ENCODE measurements at places on chromosomes 13 and 19. TPM values are rescaled to one million over a fixed set of nuclear protein-coding genes. Genes with fewer than 3 reads are reported as not detected.

The PCDH8 gene
- total RNA-seq = 0.15 TPM

The ZNF556 gene
- not detected for total RNA-seq

The NKPD1 gene
- 0.07 TPM for total RNA-seq

DNA sequence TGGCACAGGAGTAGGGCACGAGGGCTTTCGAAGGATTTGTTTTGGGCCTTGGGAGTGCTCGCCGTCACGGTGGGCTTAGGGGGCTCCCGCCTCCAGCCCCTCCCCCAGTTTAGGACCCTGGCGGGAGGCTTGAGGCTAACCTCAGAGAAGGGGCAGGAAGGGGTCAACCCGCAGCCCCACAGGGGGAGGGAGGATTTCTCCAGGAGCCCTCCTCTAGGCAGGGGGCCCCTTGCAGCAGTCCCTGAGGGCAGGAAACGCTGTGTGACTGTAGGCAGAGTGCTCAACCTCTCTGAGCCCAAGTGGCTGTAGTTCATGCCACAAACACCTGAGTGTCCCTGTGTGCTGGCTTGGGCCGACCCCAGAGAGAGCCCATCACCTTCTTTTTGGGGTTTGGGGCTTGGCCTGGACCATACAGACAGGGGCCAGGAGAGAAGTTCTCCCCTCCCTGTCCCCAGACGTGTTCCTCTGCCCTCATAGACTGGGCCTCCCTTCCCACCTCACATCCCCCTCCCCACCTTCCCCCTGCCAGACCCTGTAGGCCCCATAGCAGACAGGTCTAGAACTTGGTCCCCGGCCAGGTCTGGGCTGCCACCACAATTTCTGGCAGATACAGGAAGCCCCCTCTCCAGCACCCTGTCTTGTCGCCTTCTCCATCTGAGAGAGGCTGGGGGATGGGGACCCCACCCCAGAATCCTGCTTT is 8.1 kb downstream of the ISYNA1 start:
- DNase-seq = no peak

- peak; percentile 99 for DNase-seq
Measured at GRCh38 chr19:14419106-14419813, at the start of gene DDX39A. Gene DDX39A, minus strand, starts transcription at chr19:14419341. Its CDS starts 6,121 bp downstream, at chr19:14413220.

DNA sequence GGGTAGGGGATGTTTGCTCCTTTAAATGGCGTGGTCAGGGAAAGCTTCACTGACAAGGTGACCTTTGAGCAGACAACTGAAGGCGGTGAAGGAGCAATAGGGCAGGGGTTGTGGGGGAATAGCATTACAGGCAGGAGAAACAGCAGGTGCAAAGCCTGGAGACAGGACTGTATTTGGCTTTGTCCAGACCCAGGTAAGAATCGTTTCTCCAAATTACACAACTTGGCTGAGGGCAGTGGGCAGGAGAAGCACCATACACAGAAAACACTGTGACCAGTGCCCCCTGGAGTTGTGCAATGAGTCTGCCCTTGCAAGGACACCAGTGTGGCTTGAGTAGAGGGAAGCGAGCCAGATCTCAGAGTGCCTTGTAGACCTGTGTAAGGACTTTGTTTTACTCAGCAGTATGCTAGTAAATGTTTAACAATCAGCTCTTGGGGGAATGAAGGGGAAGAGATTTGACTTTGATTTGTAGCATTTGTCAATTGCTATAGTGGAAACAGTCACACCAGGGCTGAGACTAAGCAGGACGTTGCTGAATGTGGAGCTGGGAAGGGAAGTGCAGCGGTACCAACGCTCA is 360.0 kb downstream of the DCT start:
- peak; percentile 79 for DNase-seq

GRCh38 chr13:35531526-35531925 is 55.0 kb upstream of the MAB21L1 start:
- no peak for DNase-seq

DNA sequence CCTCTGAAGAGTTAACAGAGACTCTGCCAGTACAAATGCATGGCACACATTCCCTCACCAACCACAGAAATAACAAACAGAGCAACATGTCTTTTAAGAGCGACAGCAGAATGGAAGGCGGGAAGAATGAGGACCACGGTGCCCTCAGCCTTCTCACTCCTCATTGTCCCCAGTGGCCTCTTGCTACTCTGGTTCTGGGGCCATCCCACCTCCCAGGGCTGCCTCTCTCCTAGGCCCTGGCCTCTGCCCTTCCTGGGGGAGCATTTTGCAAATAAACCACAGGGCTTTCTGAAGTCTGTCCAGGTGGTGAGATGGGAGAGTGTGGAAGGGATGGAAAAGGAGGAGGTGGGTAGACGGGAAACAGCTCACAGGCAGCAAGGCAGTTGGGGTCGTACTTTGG is 28.3 kb downstream of the CYP2B6 start:
- DNase-seq = no peak

DNA sequence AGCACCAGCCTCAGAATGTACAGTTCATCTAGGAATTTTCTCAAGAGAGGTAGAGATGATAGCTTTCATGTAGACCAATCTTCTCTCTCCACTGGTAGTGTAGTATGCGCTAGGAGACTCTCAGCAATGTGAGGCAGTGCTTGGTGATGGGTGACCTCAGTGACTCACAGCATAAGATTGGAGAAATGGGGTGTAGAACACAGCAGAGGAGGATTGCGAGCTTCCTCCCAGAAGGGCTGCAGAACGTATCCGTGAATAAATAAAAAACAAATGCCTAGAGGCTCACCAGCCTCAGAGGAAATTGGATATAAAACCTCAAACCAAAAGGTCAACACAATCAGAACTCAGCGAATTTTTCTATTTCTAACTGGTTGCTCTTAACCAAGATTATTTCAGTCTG is 182.9 kb upstream of the RXFP2 start:
- no peak for DNase-seq

DNA sequence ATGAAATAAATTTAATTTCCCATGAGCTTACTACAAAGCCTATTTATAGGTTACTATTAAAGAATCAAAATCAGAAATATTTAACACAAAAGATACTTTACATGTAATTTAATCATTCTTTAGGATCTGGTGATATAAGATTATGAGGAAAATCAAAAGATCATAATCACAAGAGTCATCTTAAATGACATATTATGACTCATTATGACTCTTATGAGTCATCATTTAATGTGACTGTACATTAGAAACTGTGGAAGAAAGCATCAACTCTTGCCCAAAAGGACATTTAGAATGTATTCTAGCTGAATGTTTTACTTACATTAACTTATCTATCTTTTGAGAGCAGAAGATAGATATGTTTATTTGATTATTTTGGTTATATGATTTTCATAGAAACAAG is 458.6 kb downstream of the DCT start:
- DNase-seq = no peak

- DNase-seq = no peak
Measured at GRCh38 chr13:83914368-83914767, 32.1 kb upstream of the SLITRK1 start.

GRCh38 chr13:31588316-31588715 is 151.0 kb upstream of the RXFP2 start:
- peak; percentile 62 for DNase-seq

- peak; percentile 28 for DNase-seq
Measured at GRCh38 chr19:40530091-40530901, 46.4 kb upstream of the SHKBP1 start.

GRCh38 chr13:43784496-43784895 is 2.3 kb downstream of the ENOX1 start:
- no peak for DNase-seq

DNA sequence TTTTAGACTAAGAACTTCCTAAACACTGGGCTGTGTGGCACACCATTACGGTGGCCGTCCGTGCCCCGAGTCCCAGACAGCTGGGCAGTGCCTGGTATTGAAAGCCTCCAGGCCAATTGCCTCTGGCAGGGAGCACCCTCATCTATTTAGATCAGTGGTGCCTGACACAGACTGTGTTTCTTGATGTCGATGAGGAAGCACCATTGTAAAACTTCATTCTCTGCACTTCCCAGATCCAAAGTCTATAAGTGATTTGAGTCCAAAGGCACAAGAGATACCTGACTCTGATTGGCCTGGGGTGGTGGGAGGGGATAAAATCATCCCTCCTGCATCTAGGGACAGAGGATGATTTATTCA is 8.5 kb upstream of the STK24 start:
- DNase-seq = peak; percentile 48

- DNase-seq = no peak
Measured at GRCh38 chr13:93039131-93039530, 187.5 kb upstream of the GPC6 start.
